Osteoblast (primary cell): ENCODE measurements at places on chromosomes 7 and 10. TPM values are rescaled to one million over a fixed set of nuclear protein-coding genes. Genes with fewer than 3 reads are reported as not detected.

Gene CCT6A
- total RNA-seq, result 130 and 141 TPM in 2 replicates

Gene GDF2
- total RNA-seq, result not detected in 2 replicates

Gene MAD1L1
- 66.2 and 72.2 TPM in 2 replicates for total RNA-seq

Gene SPDYE6
- not detected in 2 replicates for total RNA-seq

Gene INSIG1
- total RNA-seq, result 835 and 847 TPM in 2 replicates

Gene LIPJ
- under 0.01 TPM in 2 replicates for total RNA-seq

Gene HPS1
- total RNA-seq, result 52.1 and 61.9 TPM in 2 replicates

Gene MAT1A
- total RNA-seq, result not detected in 2 replicates

Gene CADPS2
- total RNA-seq, result 21.7 and 26.2 TPM in 2 replicates

Gene ZNF727
- total RNA-seq, result 0.29 and 1.8 TPM in 2 replicates

Gene BTBD16
- total RNA-seq, result not detected in 2 replicates

Gene NAT16
- not detected in 2 replicates for total RNA-seq

Gene VPS26A
- total RNA-seq, result 41.3 and 56.3 TPM in 2 replicates

Gene PAPOLB
- total RNA-seq, result under 0.01 and 0.36 TPM in 2 replicates

Gene ETV1
- total RNA-seq, result 15.9 and 22.4 TPM in 2 replicates

DNA sequence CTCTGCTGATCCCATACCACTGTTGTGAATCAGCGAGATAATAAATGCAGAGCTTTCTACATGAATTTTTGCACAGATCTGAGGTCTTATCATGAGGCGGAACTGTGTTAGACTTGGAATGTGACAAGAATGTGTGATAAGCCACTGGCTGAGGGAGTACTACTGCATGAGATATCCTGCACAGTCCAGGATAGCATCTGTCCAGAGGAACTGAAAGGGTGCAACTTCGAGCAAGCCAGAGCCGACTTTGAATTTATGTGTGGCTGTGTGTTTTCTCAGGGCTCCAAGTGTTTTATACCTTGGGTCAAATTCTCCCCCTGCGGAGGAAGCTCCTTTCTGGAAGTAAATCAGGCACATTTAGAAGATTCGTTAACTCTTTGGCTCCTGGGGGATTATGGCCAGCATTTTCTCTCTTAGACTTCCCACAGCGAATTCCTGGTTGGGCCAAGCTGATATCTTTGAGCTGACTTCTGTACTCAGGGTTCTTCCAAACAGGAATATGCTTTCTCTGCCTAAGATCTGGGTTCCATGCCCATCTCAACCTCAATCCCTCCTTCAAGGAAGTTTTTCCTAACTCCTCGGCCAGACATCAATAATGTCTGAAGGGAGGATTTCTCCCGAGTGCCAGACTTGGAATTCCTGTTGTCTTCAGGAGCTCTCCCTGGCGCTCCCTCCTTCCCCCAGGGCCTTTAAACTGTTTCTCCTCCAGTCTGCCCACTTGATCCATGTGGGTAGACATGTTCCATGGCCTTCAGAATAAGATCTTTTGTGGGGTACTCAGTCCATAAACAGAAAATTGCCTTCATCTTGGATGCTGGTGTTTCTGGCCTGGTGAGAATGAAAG lies 2.5 kb upstream of the MEST start:
- peak; percentile 94 for DNase-seq
- peaks cover 24% of the 10 kb centered on the region for H3K4me1 ChIP-seq
- no peaks in the 10 kb centered on the region for H3K36me3 ChIP-seq
- H3K4me3 ChIP-seq, result peak overlapping the region; percentile 4

GRCh38 chr10:44971935-44972757 lies 6.5 kb downstream of the DEPP1 start:
- H3K4me1 ChIP-seq, result peaks cover 38% of the 10 kb centered on the region
- H3K27me3 ChIP-seq, result no peaks in the 10 kb centered on the region
- H3K27ac ChIP-seq, result no peak overlapping the region
- H3K4me3 ChIP-seq, result no peak overlapping the region
- peak; percentile 58 for DNase-seq

- no peak overlapping the region for H3K4me3 ChIP-seq
- no peaks in the 10 kb centered on the region for H3K27me3 ChIP-seq
- no peak for DNase-seq
- H3K4me1 ChIP-seq, result peaks cover 3% of the 10 kb centered on the region
- no peaks in the 10 kb centered on the region for H3K36me3 ChIP-seq
These were observed 72.0 kb downstream of the KMT2C start for GRCh38 chr7:152363798-152364197.

DNA sequence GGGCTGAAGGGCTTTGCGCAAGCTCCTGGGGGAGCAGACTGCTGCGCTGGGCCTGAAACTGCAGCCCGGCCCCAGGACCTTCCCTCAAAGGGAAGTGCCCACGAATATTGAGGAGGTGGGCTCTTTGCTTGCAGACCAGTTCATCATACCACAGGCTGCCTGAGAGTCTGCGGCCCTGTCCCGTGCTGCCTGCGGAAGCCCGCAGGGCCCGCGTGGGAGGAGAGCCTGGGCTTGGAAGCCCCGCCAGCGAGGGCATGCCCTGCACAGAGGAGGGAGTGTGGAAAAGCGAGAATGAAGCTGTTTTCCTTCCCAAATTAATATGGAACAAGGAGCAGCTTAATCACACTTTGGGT lies 83.6 kb upstream of the MKI67 start:
- no peak for DNase-seq
- no peaks in the 10 kb centered on the region for H3K36me3 ChIP-seq
- H3K4me1 ChIP-seq, result peaks cover 2% of the 10 kb centered on the region
- H3K27me3 ChIP-seq, result no peaks in the 10 kb centered on the region
- peak overlapping the region; percentile 56 for H3K4me3 ChIP-seq

GRCh38 chr7:116259871-116260440 lies 49.6 kb downstream of the TES start:
- H3K27me3 ChIP-seq, result no peaks in the 10 kb centered on the region
- no peak overlapping the region for H3K4me3 ChIP-seq
- peak; percentile 45 for DNase-seq
- H3K36me3 ChIP-seq, result peaks cover 3% of the 10 kb centered on the region

- no peak overlapping the region for H3K4me3 ChIP-seq
- H3K27me3 ChIP-seq, result no peaks in the 10 kb centered on the region
- no peaks in the 10 kb centered on the region for H3K36me3 ChIP-seq
- no peaks in the 10 kb centered on the region for H3K4me1 ChIP-seq
- DNase-seq, result no peak
- no peak overlapping the region for H3K27ac ChIP-seq
These were observed 160.4 kb downstream of the CAMK1D start for GRCh38 chr10:12509794-12510100.

DNA sequence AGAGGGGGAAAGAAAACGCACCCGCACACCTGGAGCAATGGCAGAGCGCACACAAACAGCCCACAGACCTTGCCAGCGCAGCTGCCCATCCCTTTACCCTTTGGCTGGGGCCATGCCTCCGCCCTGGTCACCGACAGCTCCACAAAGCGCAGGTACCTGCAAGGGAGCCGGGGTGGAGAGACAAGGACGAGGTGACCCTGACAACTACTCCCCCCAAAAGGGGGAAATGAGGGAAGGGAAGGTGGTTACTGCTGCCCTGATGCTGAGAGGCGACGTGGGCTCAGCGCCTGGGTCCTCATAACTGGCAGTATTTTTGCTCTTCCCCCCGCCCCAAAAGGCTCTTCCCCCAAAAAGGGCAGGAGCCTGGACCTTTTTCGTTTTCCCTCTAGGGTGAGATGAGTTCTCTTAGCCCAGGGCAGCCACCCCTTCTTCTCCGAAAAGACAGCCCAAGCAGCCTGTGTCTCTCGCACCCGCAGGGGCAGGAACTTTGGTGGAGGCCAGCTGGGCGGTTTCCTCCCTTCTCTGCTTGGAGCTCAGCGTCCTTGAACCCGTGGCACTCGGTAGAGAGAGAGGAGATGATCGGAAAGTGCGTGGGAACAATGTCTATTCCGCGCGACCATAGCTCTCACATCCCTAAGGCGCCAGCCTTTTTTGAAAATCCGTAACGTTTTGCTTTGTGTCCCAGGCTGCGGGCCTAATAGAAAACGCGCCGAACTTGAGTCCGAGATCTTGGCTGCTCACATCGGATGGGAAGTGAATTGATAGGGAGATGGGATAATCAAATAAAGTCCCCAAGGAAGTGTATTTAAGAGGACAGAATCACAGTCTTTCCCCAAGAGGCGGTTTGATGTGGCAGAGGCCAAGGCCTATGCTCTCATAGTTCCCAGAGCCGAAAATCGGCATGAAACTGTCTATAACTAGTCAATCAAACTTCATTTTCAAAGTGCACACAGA lies 1.0 kb downstream of the NKX2-3 start:
- peak; percentile 80 for DNase-seq
- H3K27me3 ChIP-seq, result peaks cover 97% of the 10 kb centered on the region
- H3K27ac ChIP-seq, result no peak overlapping the region
- H3K36me3 ChIP-seq, result no peaks in the 10 kb centered on the region
- H3K4me1 ChIP-seq, result no peaks in the 10 kb centered on the region
- no peak overlapping the region for H3K4me3 ChIP-seq

- H3K27me3 ChIP-seq, result no peaks in the 10 kb centered on the region
- no peaks in the 10 kb centered on the region for H3K36me3 ChIP-seq
- H3K4me1 ChIP-seq, result no peaks in the 10 kb centered on the region
- no peak overlapping the region for H3K4me3 ChIP-seq
These were observed 164.3 kb upstream of the TCERG1L start for GRCh38 chr10:131475803-131476202.

DNA sequence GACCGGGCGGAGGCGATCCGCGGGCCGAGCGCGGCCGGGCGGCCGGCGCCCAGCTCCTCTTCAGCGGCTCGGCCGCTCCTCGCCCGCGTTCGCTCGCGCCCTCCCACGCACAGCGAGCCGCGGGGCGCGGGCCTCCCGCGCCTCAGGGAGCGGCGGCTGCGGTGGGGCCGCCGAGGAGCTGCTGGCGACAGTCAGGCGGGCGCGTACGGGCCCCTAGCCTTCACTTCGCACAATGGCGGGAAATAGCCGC lies at the start of gene MCMBP:
TSS of gene MCMBP (minus strand) at position 234 of the 250 bp plus-strand sequence. CDS start 259 bp downstream, outside the sequence.
- peak within 1 kb of the TSS; percentile 82 for H3K4me3 ChIP-seq
- no peaks in the 10 kb centered on the region for H3K27me3 ChIP-seq
- peaks cover 16% of the 10 kb centered on the region for H3K4me1 ChIP-seq

DNA sequence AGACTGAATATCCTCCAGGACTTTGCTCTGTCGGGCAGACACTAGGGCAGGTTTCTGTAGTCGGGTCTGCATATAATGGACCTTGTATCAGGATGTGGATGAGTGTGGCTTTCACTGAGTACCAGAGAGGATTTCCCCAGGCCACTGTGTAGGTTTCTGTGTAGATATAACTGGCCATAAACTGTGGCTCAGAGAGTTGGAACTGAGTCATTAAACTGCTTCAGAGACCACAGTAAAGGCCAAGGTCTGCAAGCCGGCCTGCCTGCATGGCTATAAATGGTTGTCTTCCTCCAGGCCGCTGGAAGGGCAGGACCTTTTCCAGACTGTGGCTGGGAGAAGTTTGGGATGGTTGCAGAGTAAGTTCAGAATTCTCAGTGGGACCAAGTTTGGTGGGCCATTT lies 16.9 kb downstream of the ZNF92 start:
- H3K4me3 ChIP-seq, result no peak overlapping the region
- peaks cover 8% of the 10 kb centered on the region for H3K4me1 ChIP-seq
- no peaks in the 10 kb centered on the region for H3K27me3 ChIP-seq
- peak; percentile 14 for DNase-seq

DNA sequence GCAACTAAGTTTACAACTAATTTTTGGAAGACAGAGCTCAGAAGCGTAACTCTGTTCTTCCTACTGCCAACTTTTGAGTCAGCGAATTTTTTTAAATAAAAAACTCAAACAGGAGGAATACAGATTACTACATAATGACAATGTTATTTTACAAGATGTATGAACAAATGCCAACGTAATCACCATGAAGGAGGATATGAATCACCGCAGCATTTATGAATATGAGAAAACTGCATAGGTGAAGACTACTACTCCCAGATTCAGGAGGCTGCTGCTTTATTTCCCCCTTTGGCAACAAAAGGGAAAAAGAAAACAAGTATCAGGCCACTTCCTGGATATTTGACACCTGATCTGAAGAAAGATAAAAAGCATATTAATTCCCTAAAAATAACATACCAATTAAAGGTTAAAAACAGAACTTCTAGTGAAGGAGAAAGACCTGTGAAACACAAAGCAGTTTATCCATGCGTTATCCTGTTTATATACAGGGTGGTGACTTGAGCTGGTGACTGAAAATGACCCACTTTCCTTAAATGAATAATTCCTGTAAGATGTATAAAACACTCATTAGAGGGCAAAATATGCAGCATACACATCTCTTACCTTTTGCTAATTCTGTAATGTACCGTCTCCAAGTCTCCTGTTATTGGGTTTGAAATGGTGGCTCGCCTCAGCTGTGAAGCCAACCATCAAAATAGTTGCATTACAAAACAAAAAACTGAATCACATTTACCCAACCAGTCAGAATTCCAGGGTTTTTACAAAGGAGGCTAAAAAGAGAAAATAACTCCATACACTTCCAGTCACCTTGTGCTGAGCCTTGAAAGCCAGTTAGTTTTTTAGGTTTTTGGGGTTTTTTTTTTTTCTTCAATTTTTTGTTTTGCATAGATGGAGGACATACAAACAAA lies 52.0 kb downstream of the P4HA1 start:
- H3K4me3 ChIP-seq, result no peak overlapping the region
- peaks cover 22% of the 10 kb centered on the region for H3K4me1 ChIP-seq
- no peaks in the 10 kb centered on the region for H3K27me3 ChIP-seq
- DNase-seq, result peak; percentile 42
- peaks cover 10% of the 10 kb centered on the region for H3K36me3 ChIP-seq
- H3K27ac ChIP-seq, result peak overlapping the region; percentile 84

GRCh38 chr10:72085864-72086465 lies 2.4 kb downstream of the SPOCK2 start:
- no peak overlapping the region for H3K4me3 ChIP-seq
- DNase-seq, result peak; percentile 80
- peaks cover 4% of the 10 kb centered on the region for H3K4me1 ChIP-seq
- H3K27me3 ChIP-seq, result peaks cover 62% of the 10 kb centered on the region
- H3K27ac ChIP-seq, result no peak overlapping the region

- no peaks in the 10 kb centered on the region for H3K4me1 ChIP-seq
- no peak overlapping the region for H3K27ac ChIP-seq
- no peak for DNase-seq
- H3K36me3 ChIP-seq, result no peaks in the 10 kb centered on the region
These were observed 52.2 kb downstream of the GPR158 start for GRCh38 chr10:25226775-25227682.

DNA sequence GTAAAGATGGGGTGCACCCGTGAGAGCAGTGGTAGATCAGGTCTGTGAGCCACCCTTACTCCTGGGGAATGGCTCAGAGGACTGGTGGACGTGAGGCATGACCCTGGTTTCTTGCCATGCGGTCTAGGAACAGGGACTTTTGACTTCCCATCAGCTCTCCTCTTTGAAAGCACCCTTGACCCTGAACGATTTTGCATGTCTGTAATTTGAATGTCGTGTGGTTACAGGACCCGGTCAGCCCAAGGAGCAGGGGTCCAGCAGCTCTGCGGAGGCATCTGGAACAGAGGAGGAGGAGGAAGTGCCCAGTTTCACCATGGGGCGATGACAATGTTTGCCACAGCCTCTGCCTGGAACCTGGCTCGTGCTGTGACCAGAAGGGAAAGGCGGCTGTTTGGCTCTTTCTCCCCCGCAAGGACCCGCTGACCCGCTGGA lies 8.6 kb upstream of the ORAI2 start:
- DNase-seq, result no peak
- no peaks in the 10 kb centered on the region for H3K27me3 ChIP-seq
- no peak overlapping the region for H3K27ac ChIP-seq
- H3K4me1 ChIP-seq, result no peaks in the 10 kb centered on the region
- H3K36me3 ChIP-seq, result peaks cover 45% of the 10 kb centered on the region
